ENCODE measurements at places on chromosomes 4 and X. TPM values are rescaled to one million over a fixed set of nuclear protein-coding genes. Genes with fewer than 3 reads are reported as not detected.
A peak's percentile ranks its signal among the peaks of the same experiment; 100 is the strongest.

The USP26 gene
- not detected for total RNA-seq

The ARHGAP36 gene
- total RNA-seq = not detected

The NSUN7 gene
- total RNA-seq = 1.5 TPM

The ZXDA gene
- total RNA-seq = 1.3 TPM

The SHROOM4 gene
- total RNA-seq = 6.8 TPM

The UGT2A1 gene
- total RNA-seq = not detected

The SYP gene
- 0.45 TPM for total RNA-seq

DNA sequence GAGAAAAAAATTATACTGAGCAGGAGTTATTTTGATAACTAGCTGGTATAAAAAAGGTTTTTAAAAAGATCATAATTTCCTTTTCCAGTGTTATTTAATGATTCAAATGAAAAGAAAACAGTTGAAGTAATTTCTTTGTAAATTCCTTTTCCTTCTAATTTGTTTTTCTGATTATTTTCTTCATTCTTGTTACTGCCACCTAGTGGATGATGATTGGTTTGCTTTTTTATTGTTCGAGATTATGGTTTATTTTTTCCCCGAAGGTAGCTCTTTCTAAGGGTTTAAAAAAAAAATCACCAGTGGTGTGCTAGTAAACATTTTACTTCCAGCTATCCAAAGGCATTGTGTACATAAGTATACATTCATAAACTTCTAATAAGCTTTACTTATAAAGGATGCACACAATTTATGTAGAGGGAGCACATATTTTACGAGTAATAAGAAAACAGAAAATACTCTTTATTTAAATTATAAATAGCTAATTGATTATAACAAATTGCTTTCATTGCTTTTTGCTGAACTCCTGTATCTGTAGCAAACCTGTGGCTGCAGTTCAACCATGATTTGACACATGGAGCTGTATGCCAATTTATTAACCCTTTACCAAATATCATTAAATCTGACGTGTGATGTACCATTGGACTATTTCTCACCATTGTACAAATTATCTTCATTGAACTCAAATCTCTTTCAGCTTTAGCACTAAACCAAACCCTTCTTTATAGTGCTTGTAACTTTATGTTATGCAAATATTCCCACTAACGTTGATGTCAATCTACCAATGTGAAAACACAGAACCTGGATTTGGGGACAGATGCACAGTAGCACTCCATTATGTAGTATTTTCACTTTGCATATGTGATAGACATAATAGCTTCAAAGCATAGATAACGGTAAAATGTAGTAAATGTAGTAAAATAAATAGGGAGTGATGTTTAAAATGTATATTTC lies 97.8 kb upstream of the ANK2 start:
- peak; percentile 52 for DNase-seq

DNA sequence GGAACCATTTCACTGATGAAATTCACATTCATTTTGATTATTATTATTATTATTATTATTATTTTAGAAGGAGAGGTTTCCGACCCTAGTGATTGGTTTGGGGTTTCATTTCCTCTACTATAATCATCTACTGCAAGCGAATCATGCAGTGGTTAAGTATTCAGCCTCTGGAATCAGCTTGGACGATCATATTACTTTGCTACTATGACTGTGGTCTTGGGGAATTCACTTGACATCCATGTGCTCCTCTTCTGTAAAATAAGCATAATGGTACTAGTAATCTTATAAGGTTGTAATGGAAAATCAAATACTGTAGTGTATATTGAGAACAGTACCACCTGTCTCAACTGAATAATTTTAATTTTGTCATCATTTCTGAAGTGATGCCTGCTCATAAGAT lies 132.1 kb upstream of the SLC4A4 start:
- DNase-seq = no peak

GRCh38 chr4:53605783-53606182 lies 14.5 kb upstream of the LNX1 start:
- no peak for DNase-seq

DNA sequence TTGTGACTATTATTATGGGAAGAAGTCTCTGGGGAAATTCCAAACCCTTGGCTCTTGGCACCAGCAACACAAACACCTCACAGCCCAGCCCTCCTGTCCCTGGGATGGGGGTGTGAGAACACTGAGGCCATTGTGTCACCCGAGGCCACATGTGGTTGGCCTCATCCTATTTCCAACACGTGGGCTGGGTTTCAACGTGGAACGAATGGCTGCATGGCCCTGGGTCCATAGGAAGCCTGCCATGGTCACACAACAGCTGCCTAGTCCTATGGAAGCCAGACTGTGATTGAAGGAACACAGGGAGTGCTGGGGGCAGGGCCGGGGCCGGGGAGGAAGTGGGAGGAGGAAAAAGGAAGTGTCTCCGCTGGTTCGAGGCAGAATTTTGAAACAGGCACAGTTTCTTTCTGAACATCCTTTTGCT lies 10.0 kb downstream of the CLCN4 start:
- peak; percentile 95 for DNase-seq

DNA sequence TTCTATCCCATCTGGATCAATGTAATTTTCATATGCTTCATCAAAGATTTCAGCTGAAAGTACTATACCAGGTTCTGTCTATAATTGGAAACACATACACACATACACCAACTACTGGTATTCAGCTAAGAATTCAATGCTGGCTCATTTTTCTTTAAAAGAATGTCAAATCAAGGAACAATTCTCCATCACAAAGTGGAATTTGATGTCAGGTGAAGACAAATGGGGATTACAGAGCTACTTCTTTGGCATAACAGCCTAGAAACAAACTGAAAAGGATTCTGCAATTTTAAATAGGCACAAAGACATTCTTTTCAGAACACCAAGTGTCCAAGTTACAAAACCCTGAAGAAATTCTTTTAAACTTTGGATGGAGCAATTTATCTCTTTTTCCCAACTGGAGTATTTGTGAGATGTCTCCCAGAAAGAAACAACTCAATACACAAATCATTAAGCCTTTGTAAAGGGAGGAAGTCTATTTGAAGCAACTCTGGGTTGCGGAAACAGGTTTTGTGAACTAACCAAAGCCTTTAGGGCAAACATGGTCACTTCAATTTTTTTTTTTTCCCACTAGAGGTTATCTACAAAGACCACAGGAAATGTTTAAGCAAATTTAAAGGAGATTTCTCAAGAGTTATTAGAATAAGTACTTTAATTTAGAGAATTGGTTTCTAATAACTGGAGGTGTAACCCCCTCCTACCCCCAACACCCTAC lies 1.9 kb upstream of the FAM9C start:
- no peak for DNase-seq

GRCh38 chr4:35464964-35465528 lies 779.3 kb downstream of the ARAP2 start:
- no peak for DNase-seq

GRCh38 chrX:41449615-41450014 lies 2.5 kb downstream of the NYX start:
- DNase-seq = no peak

- no peak for DNase-seq
These were observed 197.6 kb upstream of the FAM9B start for GRCh38 chrX:9231491-9231890.

- DNase-seq = no peak
These were observed 105.0 kb upstream of the ANKRD50 start for GRCh38 chr4:124817531-124817930.

DNA sequence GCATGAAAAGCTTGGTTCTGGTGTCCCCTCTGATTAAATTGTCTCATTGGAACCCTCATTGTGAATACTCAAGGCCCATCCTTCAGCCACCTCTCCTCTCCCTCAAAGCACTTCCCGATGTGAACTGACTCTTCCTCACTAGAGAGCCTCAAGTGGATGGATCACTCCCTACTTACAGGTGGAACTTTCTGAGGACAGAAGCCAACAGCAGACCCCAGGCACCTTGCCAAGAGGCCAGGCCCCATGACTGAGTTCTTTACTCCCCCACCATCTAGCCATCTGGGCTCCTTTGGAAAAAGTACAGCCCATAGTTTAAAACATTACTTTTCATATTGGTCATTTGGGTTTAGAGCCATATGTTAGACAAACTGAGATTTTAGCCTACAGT lies 224.1 kb downstream of the SHROOM3 start:
- DNase-seq = peak; percentile 85

GRCh38 chrX:47483306-47484268 lies 565 bp upstream of the ZNF41 start:
- DNase-seq = peak; percentile 54

GRCh38 chrX:14899607-14900006 lies 26.4 kb downstream of the MOSPD2 start:
- no peak for DNase-seq

DNA sequence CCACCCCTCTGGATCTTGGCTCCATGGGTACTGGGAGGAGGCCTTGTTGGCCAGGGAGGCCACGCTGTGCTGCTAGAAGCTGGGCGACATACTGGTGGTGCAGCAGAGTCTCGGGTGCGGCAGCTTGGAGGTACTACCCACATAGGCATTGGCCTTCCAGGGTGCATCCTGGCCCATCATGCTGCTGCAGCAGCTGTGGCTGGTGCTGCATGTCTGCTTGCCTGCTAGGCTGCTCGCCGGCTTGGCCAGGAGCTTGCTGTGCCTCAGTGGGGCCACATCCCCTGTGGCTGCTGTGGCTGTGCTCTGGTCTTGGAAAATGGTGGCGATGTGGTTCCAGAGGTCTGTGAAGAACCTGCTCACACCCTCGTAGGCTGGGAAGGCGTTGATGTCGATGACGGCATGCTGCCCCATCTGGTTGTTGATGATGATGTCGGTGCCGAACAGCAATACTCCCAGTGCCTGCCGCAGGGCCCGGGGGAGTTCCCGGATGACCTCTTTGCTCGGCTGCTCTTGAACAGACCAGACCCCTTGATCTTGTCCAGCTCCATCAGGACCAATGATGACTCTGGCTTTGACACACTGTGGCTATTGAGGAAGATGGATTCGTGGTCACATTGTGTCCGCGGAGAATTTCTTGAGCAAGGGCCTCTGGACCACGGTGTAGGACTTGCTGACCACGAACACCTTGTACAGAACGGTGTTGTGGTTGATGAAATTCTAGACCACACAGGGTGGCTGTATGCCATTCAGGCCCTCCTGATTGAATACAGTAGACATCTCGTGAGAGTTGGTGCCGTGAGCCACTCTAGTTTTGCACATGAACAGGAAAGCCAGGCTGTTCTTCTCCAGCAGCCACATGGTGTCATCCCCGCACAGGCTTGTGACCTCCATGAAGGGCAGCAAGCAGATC lies 11.8 kb downstream of the RBM10 start:
- DNase-seq = no peak

DNA sequence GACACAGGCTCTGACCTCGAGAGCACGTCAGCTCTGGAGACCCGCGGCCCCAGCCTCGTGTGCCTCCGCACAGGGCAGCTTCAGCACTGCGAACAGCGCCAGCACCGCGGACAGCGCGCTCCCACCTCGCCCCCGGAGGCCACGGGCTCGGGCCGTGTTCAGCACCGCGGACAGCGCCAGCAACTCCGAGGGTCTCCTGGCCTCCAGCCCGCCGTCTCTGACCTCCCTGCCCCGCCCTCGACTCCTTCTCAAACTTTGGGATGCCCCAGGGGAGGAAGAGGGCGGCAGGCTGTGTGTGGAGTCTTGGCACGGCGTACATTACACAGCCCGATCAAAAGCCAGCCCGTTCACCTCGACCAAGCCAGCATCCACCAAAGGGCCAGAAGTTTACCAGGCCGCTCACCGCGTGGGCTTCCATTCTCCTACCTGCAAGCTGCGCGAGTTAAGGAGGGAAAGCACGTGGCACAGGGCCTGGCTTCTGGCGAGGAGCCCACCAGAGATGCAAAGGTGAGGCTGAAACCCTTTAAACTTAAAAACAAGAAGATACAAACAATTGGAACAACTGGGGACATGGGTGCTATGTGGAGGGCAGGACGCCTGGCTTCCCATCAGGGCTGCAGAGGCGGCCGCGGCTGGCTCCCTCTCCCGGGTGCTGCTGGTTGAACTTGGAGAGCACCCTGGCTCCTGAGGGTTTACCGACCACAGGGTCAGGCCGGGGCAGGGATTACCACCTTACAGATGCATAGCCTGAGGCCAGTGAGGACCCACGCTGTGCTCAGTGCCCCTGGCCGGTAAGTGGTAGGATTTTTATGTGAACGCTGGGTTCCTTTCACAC lies 4.5 kb upstream of the NKX1-1 start:
- DNase-seq = peak; percentile 87

DNA sequence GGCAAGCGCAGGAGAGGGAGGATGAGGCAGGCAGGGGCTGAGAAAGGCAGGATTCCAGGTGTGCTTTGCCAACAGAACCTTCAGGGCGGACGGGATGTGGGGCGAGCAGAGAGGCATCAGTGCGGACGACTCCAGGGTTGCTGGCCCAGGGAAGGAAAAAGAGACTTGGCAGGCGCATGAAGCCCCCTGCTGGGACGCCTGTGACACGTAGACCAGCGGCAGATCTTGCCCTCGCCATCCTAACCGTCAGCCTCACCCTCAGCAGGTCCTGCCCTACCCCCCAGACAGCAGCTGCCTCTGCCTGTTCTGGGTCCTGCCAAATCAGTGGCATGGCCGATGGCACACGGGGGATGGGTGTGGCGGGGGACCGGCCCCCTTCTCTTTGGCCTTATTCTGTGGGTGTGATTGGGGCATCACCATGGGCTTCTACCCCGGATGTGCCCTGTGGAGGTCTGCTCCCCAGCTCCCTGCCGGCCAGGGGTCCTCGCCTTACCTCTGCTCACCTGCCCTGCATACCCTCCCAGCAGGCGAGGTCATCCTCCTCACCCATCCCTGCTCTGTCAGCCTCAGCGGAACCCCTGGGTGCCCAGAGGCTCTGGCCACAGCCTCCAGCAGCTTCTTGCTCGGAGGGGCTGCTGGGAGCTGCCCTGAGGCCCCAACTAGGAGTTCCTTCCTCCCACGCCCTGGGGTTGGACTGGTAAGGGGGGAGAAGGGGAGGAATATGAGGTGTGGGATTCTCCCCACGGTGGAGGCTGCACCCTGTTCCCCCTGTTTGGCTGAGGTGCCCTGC lies 2.9 kb upstream of the SH3BP2 start:
- DNase-seq = peak; percentile 61

DNA sequence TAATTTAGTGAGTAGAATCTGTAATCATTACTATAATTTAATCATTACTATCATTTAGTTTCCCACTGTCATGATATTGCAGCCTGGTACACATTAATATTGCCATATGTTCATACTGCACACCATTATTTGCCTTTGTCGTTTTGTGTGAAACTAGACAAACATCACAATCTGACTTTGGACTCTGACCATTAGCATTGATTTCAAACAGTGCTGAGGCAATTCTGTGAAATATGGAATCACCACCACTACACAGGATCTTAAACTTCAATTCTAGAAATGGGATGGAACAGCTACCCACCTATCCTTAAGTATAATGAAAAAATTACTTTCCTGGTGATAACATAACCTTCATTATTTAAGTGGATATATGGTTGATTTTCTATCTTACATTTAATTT lies 98.3 kb downstream of the SORBS2 start:
- DNase-seq = no peak

GRCh38 chr4:152165146-152165545 lies 370.7 kb downstream of the FBXW7 start:
- no peak for DNase-seq

GRCh38 chr4:6773616-6774540 lies 8.6 kb upstream of the KIAA0232 start:
- DNase-seq = no peak

DNA sequence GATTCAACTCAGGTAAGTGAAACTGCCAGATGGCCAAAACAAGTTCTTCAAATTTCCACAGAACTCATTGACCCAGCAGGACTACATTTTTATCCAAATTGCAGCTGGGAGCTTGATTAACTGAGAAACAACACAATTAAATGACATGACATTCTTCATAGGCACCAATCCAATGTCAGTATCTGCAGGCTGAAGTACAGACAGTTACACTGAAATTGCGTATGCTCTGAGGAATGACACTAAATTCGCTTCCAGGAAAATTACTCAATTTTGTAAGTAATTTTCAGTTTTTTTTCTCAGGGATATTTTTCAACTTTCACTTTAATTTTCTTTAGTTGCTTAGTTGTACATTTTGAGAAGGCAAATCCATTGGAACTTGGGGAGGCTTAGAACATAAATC lies 4.5 kb downstream of the C1GALT1C1 start:
- no peak for DNase-seq

All from SJCRH30 (cell line).